ENCODE measurements at places on chromosomes 5 and 9. TPM values are rescaled to one million over a fixed set of nuclear protein-coding genes. Genes with fewer than 3 reads are reported as not detected.
A peak's percentile ranks its signal among the peaks of the same experiment; 100 is the strongest.

GRCh38 chr9:8486095-8486494, 686.5 kb upstream of the DMAC1 start:
- H3K27me3 ChIP-seq = no peaks in the 10 kb centered on the region
- peak; percentile 53 for DNase-seq
- H3K4me3 ChIP-seq = no peak overlapping the region

- H3K27me3 ChIP-seq = no peaks in the 10 kb centered on the region
- H3K36me3 ChIP-seq = no peaks in the 10 kb centered on the region
- no peak overlapping the region for H3K4me3 ChIP-seq
- no peak overlapping the region for H3K27ac ChIP-seq
- H3K4me1 ChIP-seq = no peaks in the 10 kb centered on the region
These were observed 1505.2 kb upstream of the CDH9 start for GRCh38 chr5:28543473-28544098.

DNA sequence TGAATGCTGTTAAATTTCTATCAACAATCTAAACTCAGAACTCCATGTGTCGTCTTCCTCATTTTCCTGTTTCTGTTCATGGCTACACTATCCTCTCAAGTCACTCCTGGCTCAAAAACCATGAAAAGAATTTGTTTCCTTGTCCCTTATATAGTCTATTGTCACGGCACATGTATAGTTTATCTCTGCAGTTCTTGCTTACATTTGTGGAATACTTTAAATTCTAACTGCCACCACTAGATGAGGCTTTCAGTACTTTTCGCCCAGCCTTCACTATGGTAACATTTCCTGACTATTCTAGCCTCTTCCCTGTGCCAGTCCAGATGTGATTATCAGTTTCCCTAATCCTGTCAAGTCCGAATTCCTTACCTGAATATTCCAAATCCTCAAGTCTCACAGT, 34.6 kb downstream of the PKD2L2 start:
- no peak overlapping the region for H3K4me3 ChIP-seq
- no peak for DNase-seq
- no peaks in the 10 kb centered on the region for H3K4me1 ChIP-seq
- no peak overlapping the region for H3K27ac ChIP-seq
- no peaks in the 10 kb centered on the region for H3K27me3 ChIP-seq
- no peaks in the 10 kb centered on the region for H3K36me3 ChIP-seq

DNA sequence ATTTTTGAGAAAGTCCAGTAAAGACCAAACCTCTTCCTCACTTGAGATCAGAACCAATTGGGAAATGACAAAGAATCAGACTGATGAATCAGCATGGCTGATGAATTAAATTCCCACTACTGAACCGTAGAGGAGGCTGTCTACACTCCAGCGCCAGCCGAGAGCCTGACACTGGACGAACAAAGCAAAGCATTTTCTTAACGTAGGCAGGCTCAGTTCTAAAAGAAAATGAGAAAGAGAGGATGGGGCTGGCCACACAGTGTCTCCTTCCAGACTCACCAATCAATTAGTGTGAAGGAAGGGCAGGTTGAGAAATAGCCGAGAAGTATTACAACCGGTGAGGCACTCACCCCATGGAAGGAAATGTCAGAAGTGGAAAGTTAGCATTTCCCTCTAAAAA, 49.4 kb downstream of the ITGA1 start:
- H3K36me3 ChIP-seq = no peaks in the 10 kb centered on the region
- no peak overlapping the region for H3K4me3 ChIP-seq
- no peaks in the 10 kb centered on the region for H3K27me3 ChIP-seq
- H3K27ac ChIP-seq = no peak overlapping the region

KIF24 gene
- total RNA-seq = 5.7 TPM

DNA sequence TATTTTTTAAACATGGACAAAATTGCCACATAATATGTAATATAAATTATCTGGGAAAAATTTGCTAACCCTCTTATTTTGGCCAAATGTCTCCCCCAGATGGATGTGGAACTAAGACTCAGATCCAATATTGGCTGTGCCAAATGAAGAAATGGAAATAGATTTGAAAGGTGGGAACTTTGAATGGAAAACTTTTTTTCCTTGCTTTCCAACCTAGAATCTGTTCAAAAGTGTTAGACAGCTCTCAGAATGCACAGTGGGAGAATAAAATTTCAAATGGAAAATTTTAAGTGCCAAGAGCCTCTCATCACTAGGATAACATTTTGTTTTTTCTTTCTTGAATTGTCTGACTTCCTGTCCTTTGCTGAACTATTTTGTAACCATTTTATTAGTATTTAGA, 142.6 kb upstream of the GAS1 start:
- H3K27ac ChIP-seq = no peak overlapping the region
- no peaks in the 10 kb centered on the region for H3K4me1 ChIP-seq
- DNase-seq = no peak
- no peaks in the 10 kb centered on the region for H3K36me3 ChIP-seq
- H3K27me3 ChIP-seq = no peaks in the 10 kb centered on the region
- no peak overlapping the region for H3K4me3 ChIP-seq

DNA sequence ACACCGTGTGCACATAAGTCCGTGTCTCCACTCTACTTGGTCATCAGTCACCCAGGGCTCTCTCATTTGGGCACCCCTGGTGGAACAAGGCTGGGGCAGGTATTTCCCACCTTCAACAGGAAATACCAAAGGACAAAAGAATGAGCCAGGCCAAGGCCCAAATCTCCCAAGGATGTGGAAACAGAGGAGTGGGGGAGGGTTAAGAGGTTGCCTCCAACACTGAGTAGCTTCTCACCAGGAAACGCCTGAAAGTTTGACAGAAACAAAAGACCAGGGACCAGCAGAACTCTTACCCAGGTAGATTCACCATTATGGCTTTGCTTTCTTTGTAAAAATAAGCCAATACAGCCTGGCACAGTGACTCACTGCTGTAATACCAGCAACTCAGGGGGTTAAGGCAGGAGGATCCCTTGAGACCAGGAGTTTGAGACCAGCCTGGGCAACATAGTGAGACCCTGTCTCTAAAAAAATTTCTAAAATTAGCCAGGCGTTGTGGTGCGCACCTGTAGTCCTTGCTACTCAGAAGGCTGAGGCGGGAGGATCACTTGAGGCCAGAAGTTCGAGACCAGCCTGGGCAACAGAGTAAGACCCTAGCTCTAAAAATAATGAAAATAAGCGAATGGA, 12.7 kb downstream of the SLC1A3 start:
- no peaks in the 10 kb centered on the region for H3K4me1 ChIP-seq
- no peaks in the 10 kb centered on the region for H3K27me3 ChIP-seq
- no peak overlapping the region for H3K4me3 ChIP-seq
- H3K27ac ChIP-seq = no peak overlapping the region

DNA sequence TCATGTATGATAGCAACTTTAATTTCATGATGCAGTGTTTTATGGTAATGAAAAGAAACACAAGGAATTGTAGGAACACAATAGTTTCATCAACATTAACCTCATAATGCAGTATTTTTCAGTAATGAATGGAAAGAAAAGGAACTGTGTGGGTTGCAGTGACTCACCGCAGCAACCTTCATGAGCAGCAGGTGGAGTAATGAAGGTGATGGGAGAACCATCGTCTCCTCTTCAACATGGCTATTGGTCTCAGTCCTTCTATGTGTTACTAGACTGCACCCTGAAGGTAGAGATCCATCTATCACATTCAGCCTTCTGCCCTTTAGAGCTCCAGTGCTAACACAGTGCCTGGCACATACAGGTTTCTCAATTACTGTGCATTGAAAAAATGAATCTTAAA, 58.0 kb downstream of the TMEM215 start:
- H3K4me3 ChIP-seq = no peak overlapping the region
- H3K36me3 ChIP-seq = no peaks in the 10 kb centered on the region
- no peaks in the 10 kb centered on the region for H3K27me3 ChIP-seq

PNPLA7 gene
- total RNA-seq = 10.1 TPM

DNA sequence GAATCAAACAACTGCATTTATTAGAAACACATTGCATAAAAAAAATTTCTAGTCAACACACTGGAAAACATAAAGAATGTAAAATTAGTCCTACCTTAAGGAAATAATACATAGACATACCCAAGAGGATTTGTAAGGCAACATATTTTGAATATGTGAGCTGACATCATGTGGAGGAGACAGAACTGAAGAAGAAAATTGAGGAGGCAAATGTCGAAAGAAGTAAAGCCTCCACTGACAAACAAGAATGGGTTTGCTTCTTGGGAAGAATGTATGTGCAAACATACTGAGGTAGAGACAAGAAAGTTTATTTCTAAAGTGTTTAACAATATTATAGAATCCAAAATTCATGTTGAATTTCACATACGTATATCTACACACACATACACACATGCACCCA, 363.0 kb upstream of the PDE4D start:
- no peaks in the 10 kb centered on the region for H3K27me3 ChIP-seq
- DNase-seq = no peak
- no peaks in the 10 kb centered on the region for H3K36me3 ChIP-seq
- no peak overlapping the region for H3K27ac ChIP-seq
- H3K4me1 ChIP-seq = no peaks in the 10 kb centered on the region
